ENCODE measurements at places on chromosomes 11 and 22. TPM values are rescaled to one million over a fixed set of nuclear protein-coding genes. Genes with fewer than 3 reads are reported as not detected.
A peak's percentile ranks its signal among the peaks of the same experiment; 100 is the strongest.

The MUC2 gene
- 0.01 TPM for polyA plus RNA-seq

The PRODH gene
- polyA plus RNA-seq, result 16.3 TPM

The GAL3ST3 gene
- polyA plus RNA-seq, result 5.0 TPM

DNA sequence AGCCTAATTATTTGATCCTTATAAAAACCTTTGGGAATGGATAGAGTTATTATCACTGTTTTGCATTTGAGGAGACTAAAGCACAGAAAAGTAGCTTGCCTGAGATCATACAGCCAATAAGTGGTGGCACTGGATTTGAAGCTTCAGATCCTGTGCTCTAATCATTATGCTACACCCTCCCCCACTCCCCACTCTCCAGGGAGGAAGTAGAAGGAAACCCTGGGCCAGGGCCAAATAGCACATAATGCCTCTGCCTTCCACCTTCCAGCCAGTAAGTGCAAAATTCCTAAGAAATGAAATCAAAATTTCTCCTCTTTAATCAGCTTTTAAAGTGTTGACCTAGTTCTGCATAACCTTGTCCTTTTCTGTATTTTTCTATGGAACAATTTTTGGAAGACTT, 61.6 kb downstream of the SIK2 start:
- no peak for DNase-seq

DNA sequence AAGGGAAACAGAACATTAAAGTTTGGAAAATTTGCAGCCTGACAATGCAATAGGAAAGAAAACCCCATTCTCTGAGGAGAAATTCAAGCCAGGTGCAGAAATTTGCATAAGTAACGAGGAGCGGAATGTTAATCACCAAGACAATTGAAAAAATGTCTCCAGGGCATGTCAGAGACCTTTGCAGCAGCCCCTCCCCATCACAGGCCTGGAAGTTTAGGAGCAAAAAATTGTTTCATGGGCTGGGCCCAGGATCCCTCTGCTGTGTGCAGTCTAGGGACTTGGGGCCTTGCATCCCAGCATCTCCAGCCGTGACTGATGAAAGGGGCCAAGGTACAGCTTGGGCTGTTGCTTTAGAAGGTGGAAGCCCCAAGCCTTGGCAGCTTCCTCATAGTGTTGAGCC, 780.2 kb downstream of the LRRC4C start:
- no peak for DNase-seq

DNA sequence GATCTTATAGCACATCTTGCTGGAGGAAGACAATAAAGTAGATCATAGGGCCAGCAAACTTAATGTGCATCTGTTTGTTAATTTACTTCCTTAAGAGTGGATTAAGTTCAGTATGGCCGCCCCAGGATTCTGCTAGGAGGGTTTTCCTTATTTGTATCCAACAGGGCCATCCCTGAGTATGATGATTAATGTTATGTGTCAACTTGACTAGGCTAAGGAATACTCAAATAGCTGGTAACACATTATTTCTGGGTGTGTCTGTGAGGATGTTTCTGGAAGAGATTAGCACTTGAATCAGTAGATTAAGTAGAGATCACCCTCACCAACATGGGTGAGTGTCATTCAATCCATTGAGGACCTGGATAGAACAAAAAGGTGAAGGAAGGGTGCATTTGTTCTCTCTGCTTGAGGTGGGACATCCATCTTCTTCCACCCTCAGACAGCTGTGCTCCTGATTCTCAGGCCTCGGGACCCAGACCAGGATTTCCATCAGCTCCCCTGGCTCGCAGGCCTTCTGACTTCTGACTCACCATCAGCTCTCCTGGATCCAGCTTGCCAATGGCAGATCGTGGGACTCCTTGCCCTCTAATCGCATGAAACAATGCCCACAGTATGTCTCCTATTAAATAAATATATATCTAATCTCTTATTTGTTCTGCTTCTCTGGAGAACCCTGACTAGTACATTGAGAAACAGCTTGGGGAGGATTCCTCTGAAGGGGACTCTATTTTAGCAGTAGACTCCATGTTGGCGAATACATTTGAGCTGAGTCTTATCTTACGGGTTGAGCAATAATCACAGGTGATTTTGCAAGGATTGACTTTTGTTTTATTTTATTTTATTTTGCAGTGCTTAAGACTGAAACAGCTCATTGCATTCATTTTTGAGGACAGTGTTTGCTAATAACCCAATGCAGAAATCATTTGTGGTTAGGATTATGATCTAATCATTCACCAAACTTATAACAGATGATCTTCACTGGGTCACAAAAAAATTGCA, 9.0 kb upstream of the ZBTB44 start:
- no peak for DNase-seq

DNA sequence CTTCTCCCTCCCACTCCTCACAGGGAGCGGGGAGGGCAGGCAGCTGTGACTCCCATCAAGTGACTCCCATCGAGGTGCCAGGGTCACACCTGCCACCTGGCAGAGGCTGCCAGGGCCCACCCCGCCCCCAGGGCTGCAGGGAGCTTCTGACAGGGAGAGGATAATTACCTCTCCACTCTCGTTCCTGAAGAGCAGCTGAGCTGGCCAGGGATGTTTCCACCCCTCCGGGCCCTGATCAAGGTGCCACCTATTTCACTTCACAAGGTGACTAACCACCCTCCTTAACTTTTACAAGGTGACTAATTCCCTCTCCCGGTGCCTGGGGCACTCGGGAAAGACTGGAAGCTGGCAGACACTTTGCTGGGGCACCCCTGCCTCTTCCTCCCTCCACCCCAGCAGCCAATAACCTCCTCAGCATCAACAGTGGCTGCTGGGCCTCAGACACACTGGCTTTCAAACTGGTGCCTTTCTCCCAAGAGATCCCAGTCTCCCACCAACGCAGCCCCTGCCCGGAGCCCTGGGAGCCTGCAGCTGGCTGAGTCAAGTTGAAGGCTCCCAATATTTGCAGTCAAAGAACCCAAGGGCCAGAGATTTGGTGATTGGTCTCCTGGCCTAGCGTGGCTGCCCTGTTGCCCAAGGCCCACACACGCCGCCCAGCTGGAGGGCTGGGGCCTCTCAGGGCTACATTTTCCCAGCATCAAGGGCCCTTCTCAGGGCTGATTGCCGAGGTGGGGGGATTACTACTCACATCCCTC, 22.0 kb upstream of the MYRF start:
- DNase-seq, result no peak

GRCh38 chr11:96134602-96135001, 208.4 kb downstream of the MAML2 start:
- DNase-seq, result no peak

DNA sequence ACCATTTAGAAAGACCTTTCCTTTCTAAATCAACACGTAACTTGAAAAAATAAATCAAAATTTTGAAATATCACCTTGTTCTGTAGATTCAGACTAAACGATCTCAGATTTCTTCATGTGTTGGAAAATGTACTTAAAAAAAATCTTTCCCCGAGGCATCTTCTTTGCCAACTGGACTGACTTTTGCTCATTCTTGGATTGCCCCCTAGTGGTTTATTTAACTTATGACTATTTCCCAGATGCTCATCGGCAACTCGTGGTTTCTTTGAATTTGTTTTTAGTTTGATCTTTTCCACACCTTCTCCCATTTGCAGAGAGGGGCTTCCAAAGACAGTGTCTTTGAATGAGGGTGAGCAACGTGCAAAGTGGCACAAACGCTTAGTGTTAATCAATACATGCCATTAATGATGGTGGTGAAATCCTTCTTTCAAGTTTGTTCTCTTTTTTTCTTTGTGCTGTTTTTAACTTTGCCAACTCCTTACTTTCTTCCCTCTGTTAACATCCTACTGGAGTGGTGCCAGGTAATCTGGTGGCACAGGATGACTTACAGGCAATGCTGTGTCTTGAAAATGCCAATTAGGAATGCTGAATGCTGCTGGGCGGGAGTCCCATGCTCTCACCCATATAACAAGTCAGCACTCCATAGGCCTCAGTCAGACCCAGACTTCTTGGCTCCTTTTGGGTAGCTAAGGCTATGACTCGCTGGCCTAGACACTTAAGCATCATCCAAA, 18.3 kb downstream of the PRSS23 start:
- no peak for DNase-seq

GRCh38 chr11:17769218-17769617, 34.6 kb downstream of the KCNC1 start:
- DNase-seq, result no peak

GRCh38 chr11:118522571-118523072, 4.7 kb upstream of the TTC36 start:
- DNase-seq, result no peak

GRCh38 chr22:43077121-43077877, 11.9 kb downstream of the TTLL1 start:
- DNase-seq, result no peak

DNA sequence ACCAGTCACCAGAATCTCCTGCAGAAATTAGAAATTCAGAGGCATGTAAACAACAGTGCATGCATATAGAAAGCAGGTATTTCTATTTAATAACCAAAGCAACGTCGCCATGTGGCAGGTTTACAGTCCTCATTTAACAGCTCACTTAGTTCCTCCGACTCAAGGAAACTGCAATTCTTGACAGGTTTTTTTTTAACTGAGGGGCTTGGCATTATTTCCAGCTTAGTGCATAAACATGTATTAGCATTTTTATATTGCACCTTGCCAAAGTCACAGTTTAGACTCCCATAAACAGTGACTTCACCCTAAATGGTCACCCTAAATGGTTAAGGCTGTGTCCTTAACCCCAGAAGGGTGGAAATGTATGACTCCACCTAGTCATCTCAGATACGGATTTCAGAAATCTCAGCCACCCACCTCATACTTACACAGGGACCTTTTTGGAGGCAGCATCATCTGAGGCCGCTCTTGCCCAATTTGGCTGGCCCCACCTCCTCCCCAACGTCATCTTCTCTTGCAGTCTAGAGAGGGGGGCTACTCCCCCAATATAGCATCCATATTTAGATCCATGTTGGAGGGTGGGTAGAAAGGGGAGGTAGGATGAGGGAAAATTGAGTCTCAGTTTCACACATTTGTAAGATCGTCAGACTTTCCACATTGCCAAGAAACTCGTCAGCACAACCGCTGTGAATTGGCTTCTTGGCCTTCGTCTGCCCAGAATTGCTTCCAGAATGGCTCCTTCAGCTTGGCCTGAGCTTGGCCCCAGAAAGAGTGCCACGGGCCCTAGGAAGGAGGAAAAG, 31.8 kb upstream of the SLC35C1 start:
- no peak for DNase-seq

The PDGFD gene
- 32.9 TPM for polyA plus RNA-seq

The CCDC81 gene
- polyA plus RNA-seq, result 1.1 TPM

GRCh38 chr11:65353376-65353775, 1.2 kb upstream of the TIGD3 start:
- no peak for DNase-seq

DNA sequence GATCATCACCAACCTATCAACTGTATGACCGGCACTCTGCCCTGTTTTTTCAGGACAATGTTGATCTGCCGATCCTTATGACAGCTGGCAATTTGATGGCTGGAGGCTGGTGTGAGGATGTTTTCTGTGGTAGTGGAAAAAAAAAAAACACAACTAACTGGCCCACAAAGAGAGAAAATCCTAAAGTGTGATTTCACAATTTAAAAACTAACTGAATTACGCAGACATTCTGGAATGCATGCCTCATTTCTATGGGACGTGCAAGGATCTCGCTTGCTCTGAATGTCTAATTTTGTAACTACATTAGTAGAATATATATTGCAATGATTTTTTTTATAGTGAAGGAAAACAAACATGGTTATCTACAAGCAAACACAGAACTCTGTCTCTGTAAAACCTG, 590.5 kb downstream of the ETS1 start:
- no peak for DNase-seq

GRCh38 chr22:22156716-22157347, 87.8 kb upstream of the VPREB1 start:
- DNase-seq, result peak; percentile 65

GRCh38 chr11:56340289-56340688, 5.5 kb upstream of the OR8K1 start:
- no peak for DNase-seq

GRCh38 chr22:30244066-30244465, 2.5 kb downstream of the LIF start:
- DNase-seq, result no peak

DNA sequence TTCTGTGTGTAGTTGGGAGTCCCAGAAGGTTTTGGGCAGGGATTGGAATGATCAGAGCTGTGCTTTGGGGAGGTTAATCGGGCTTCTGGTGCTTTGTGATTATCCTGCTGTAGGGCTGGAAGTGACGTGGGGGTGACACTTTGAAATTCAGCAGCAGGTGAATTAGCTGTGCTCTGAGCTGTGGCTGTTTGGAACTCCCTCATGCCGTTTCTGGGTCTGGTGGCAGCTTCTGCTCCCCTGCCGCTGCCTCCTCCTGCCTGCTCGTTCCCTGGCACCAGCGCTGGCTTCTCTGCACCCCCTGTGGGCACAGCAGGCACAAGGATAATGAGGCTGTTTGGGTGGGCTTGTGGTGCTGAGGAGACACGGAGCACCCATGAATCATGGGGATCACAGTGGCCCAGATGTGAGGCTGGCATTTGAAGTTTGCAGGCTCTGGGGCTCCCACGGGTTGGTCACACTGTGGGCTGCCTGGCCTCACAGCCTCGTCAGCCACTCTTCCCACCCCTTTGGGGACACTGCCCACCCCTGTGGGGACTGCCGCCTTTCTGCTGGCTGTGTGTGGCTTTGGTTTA, 49.7 kb downstream of the TBC1D22A start:
- no peak for DNase-seq

The CCDC87 gene
- 0.30 TPM for polyA plus RNA-seq

The PIH1D2 gene
- 12.5 TPM for polyA plus RNA-seq

Measured in right renal pelvis (tissue), 4 donors.